ENCODE measurements at places on chromosomes 11 and 22.
A peak's percentile ranks its signal among the peaks of the same experiment; 100 is the strongest.

DNA sequence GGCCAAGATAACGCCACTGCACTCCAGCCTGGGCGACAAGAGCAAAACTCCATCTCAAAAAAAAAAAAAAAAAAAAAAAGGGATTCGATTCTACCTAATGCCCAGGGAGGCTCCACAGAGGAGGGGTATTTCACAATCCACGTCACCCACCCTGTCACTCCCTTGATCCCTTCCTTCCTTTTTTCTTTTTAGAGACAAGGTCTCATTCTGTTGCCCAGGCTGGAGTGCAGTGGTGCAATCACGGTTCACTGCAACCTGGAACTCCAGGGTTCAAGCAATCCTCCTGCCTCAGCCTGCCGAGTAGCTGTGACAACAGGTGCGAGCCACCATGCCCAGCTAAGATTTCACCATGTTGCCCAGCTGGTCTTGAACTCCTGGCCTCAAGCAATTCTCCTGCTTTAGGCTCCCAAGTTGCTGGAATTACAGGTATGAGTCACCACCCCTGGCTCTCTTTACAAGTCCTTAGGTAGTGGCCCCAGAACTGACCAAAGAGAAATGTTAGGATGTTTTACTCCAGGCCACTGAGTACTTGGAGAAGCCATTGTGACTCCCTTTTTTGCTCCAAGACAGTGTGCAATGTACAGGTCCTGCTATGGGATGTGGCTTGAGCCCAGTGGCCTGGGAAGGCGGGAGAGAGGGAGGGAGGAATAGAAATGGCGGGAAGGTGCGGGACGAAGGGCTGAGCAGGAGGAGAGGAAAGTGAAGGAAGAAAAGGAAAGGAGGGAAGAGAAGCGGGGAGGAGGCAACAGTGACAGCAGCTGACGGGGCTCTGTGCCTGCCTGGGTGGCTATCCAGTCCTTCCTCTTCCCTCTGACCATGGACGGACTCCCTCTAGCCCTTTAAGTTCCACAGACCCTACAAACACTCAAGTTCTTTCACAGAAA lies 11.8 kb upstream of the FXYD2 start:
- DNase-seq = no peak

- DNase-seq = no peak
Measured at GRCh38 chr11:28176351-28176750, 68.2 kb downstream of the METTL15 start.

DNA sequence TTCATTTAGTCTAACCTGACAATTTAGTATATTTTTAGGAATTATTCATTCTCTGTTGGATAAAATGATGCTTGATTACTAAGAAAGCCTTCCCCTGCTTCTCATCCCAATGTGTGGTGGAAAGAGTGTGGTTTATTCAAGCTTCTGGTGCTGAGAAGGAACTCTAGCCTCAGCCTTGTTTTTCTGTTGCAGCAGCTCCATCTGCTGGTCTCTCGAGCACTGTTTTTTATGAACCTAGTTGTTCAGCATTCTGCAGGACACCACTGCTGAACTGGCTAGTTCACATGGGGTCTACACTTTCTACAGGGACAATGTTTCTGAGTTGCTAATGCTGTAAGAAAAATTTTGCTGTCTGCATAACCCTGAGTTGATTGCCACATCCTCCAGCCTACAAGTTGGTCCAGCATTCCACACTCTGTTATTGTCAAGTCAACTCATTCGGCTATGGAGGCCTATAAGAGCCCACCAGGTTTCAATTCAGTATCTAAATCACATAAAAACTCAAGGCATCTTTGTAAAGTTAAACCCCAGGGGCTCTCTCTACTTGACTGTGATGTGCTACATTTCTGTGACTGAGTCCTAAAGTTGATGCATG lies 14.3 kb downstream of the OR2AG2 start:
- peak; percentile 78 for DNase-seq

DNA sequence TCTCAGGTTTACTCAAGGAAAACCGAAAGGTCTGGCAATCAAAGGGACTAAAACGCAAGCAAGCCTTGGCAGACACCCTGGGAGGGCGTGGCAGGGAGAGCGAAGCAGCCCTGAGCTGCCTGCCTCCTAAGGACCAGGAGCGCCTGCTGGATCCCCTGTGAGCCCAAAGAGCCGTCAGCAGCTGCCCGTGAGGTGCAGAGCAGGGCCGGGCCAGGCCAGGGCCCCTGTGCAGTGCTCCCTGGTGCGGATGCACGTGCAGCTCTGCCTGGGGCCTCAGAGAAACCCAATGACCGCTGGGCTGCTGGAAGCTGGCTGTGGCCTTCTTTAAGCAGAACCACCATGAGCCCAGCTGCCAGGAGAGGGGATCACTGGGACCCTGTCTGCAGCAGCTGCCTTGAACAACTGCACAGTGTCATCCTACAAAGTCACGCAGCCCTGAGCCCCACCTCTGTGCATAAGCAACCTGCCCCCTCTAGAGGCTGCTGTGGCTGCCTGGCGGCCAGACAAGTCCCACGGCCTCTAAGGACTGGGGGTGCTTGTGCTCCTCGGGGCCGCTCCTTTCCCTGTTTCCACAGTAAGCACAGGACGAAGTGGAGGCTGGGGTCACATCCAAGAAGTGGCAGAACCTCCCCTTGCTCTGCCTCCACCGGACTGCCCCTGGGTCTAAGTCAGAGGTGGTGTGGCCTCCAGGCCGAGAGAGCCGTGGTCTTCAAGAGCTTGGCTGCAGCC lies 29.1 kb upstream of the COMT start:
- DNase-seq = no peak

GRCh38 chr11:65789230-65790103 lies 2.6 kb downstream of the OVOL1 start:
- DNase-seq = no peak

DNA sequence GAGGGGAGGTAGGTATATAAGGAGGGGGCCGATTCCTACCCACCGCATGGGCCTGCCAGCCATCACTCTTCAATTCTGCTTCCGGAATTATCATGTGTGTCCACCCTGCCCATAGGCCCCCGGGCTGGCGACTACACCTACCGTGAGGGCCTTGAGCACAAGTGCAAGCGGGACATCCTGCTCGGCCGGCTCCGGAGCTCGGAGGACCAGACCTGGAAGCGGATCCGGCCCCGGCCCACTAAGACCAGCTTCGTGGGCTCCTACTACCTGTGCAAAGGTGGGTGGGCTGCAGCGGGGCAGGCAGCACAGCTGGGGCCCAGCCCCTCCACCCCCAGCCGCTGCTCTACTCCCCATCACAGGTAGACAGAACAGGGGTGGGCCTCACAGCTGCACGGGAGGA lies 38.4 kb upstream of the TEF start:
- no peak for DNase-seq

GRCh38 chr11:2185324-2186085 lies 13.9 kb upstream of the TH start:
- no peak for DNase-seq

GRCh38 chr22:46044621-46045458 lies 67.9 kb upstream of the WNT7B start:
- peak; percentile 68 for DNase-seq

GRCh38 chr22:30046716-30047363 lies 33.4 kb upstream of the HORMAD2 start:
- DNase-seq = no peak

DNA sequence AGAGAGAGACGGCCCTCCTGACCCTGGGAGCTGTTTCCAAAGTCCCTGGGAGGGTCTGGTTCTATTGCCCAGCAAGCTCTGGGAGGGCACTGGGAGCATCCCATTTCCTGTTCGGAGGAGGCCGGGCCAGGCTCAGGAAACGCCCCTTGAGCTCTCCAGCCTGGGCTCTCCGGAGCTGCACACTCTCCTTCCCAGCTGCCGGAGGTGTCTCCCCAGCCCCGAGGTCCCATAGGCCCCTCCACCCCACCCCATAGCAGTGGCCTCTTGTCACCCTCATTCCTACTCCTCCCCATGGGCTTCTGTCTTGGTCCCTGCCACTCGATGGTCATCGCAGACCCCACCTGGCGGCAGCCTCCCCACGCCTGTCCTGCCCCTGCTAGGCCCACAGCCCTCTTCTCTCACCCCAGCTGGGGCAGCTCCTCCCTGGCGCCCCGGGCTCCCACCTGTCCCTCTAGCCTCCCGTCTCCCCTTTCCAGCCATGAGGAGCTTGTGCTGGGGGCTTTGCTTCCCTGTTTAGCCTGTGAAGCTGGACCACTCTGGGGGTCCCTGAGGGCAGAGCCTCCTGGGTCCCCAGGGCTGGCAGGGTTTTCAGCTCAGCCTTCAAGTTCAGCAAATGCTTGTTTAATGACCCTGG lies 2.8 kb downstream of the TSPAN32 start:
- DNase-seq = peak; percentile 20

DNA sequence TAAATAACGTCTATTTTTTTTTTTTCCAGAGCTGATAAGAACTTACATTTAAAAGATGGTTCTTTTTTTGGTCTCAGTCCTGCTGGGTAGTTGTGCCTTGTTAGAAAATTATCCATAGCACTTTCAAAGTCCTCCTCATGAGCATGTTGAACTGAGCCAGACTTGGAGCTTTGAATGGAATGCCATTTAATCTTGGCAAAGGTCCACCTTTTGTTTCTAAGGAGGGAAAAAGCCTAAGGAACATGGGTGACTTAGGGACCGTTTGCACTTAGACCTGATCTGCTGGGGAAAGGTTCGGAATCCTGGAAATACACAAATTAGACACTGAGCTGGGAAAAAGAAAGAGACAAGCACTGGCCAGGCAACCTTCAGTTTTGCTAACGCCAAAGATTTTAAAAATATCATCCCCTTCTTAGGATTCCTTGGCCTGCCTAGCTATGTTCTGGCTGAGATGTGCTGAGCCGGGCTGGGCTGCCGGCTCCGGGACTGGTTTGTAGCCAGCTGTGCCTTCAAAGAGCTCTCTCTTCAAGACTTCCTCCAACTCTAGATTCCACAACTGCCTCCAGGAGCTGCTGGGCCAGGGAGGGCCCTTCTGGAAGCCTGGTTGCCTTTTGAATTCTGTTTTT lies 67.4 kb downstream of the ENDOD1 start:
- DNase-seq = no peak

GRCh38 chr11:49213026-49213560 lies 4.7 kb upstream of the FOLH1 start:
- DNase-seq = no peak

DNA sequence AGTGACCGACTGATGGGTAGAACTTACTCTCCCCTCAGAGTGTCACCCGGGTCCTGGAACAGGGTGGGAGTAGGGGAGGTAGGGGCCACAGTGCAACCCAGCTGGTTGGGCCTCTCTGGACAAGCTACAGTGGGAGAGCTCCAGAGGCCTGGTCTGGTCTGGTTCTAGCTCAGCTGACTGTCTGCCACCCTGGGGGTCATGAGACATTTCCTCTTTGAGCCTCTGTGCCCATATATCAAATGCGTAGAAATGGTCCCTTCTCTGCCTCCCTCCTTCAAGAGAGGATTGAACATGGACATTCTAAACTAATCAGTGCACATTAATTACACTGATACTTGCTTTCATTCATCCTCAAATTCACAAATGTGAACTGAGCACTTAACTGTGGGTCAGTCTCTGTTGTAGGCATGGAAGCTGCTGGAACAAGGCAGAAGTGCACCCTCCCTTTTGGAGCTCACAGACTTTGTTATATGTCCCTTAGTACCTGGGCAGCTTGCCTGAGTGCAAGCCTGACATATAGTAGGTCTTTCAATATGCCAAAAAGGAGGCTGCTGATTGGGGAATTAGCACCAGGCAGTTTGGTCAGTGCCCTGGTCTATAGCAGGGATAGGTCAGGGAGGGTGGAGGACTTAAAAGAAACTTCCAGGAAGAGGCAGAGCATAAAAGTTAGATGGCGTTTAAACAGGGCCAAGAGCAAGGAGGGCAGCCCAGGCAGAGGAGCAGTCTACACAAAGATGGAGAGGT lies 25.7 kb downstream of the ARHGEF17 start:
- no peak for DNase-seq

DNA sequence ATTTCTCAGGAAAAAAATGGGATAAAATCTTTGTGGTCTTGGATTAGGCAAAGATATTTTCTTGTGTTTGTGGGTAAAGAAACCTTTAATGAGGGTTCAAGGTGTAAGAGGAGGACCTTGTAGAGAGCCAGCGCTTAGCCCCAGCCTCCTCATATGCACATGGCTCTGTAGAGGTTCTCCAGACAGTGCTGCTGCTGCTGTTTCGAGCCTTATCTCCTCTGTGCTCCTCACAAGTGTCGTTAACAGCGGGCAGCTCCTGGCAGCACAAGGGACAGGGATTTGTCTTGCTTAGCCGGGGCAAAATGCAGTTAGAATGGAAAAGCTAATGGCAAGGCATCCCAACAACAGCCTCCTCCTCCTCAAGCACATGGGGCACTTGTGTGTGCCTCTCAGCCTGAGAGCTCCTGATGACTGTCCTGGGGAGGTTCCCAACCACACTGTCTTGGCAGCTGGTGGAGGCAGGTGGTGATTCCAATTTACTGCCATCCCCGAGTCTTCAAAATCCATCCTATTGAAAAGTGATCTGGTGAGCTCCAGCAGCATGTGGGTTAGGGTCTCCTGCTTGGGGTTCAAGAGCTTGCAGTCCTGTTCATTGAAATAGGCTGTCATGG lies 7.6 kb upstream of the MSANTD2 start:
- DNase-seq = no peak

- no peak for DNase-seq
Measured at GRCh38 chr11:23021287-23021863, 161.1 kb upstream of the CCDC179 start.

DNA sequence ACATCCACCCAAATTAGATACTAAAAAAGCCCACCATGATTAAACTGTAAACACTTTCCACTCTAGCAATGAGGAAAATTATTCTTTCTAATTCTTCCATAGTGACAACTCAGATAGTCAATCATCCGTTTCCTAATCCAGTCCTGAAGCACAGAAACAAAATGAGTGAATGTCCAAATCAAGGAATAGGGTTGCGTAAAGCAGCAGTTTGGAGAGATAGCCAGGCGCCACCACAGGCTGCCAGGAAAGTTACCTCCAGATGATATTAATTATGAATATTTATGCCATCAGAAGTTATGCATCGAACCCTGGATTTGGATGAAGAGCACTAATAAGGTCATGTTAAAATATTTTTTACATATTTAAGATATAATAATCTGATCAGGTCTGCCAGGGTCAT lies 63.2 kb downstream of the ETS1 start:
- no peak for DNase-seq

- no peak for DNase-seq
Measured at GRCh38 chr11:121152764-121153163, 51.7 kb downstream of the TECTA start.

DNA sequence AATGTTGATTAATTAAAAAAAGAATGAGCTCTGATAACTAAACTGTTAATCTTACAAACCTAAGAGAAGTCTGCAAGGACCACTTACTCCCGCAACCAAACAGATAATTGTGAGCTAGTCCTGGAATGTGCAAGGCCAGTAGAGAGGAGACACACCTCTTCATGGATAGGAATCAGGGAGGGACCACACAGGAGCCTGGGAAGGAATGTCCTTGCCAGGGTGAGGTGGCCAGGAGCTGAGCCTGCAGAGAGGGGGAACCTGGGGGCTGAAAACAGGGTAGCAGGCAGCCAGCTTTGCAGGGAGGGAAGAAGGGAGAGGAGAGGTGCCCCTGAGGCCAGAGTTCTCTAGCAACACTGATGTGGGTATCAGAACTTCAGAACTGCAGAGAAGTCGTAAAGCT lies 9.4 kb upstream of the NLRP10 start:
- no peak for DNase-seq

DNA sequence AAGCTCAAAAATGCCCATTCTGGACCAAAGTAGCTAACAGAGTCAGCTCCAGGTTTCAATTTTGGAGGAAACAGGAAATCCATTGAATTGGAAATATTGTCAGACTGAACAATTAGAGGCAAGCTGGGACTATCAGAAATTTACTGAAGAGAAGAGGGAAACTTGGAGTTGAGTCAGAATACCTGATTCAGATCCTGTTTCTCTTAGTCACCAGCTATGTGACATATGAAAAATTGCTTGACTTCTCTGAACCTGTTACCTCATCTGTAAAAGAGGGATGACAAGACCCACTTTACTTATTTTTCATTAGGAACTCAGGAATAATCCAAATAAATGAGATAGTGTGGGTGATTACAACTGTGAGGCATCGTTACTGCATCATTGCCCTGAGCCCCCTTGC lies 148.9 kb upstream of the CADM1 start:
- DNase-seq = no peak
